ENCODE measurements at places on chromosomes 13 and 19. TPM values are rescaled to one million over a fixed set of nuclear protein-coding genes. Genes with fewer than 3 reads are reported as not detected.

Gene LATS2
- 30.5 TPM for total RNA-seq

Gene PLVAP
- total RNA-seq = 34.6 TPM

Gene PCSK4
- 0.99 TPM for total RNA-seq

Gene NOVA2
- 3.0 TPM for total RNA-seq

Gene ANGPTL8
- total RNA-seq = not detected

Gene FUT1
- not detected for total RNA-seq

DNA sequence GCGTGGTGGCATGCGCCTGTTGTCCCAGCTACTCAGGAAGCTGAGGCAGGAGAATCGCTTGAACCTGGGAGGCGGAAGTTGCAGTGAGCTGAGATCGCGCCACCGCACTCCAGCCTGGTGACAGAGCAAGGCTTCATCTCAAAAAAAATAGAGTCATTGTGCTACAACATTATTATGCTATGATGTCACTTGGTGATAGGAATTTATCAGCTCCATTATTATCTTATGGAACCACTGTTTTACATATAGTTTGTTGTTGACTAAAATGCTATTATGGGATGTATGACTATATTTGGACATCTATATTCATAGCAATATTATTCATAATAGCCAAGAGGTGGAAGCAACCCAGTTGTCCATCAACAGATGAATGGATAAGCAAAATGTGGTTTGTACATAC is 26.4 kb upstream of the SLC7A1 start:
- H3K4me3 ChIP-seq = no peak overlapping the region
- H3K4me1 ChIP-seq = no peaks in the 10 kb centered on the region
- no peaks in the 10 kb centered on the region for H3K27me3 ChIP-seq

GRCh38 chr19:54521022-54521859 is 18.6 kb downstream of the LAIR2 start:
- no peak overlapping the region for H3K27ac ChIP-seq
- no peaks in the 10 kb centered on the region for H3K27me3 ChIP-seq
- no peak for DNase-seq

DNA sequence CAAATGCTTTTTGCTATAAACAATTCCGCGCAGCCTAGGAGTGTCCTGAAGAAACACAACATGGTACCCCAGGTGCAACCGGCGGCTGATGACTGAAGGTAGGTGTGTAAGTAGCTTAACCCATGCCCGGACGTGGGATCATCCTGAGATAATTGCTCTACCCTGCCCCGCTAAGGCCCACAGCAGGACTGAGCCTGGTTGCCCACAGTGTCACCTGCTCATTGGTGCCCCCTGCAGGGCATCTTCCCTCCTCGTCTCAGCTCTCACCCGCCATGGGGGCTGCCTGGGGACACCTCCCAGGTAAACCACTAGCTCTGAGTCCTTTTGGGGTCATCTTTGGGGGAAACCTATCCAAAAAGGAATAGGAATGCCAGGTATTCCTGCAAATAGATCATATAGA is 22.3 kb downstream of the TMEM161A start:
- H3K4me3 ChIP-seq = no peak overlapping the region
- no peak for DNase-seq
- peaks cover 7% of the 10 kb centered on the region for H3K36me3 ChIP-seq
- no peaks in the 10 kb centered on the region for H3K27me3 ChIP-seq
- H3K4me1 ChIP-seq = no peaks in the 10 kb centered on the region

DNA sequence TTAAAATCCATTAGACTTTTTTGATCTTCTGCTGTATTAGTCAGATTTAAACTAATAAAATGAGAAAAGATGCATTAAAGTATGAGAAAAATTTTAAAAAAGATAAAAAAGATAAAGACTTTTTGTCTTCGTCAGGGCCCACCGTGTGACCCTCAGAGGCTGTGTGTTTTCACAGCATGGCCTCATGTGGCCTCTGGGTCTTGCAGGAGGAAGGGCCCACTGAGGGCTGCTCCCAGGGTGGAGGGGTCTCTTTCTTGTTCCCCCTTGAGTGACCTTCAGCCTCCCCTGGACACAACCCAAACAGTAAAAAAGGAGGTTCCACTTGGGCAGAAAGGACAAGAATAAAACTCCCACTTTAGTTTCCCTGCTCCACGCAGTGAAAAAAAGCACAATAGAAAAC is 57.1 kb upstream of the RANBP3 start:
- no peak for DNase-seq
- no peaks in the 10 kb centered on the region for H3K4me1 ChIP-seq
- H3K27ac ChIP-seq = no peak overlapping the region

DNA sequence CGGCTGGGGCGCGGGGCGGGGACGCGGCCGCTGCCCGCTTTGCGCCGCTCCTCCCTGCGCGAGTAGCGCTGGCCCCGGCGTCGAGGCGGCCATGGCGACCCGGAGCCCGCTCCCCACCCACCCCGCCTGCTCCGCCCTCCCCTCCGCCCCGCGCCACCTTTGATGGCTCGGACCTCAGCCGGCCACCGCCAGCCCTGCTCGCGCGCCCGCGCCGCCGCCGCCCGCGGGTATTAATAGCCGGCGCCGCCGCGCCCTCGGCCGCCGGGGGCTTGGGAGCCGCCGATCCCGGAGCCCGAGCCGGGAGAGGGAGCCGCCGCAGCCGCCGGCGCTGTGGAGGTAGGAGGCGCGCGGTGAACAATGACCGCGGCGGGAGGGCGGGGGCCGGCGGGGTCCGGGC is 261 bp downstream of the FARP1 start:
- no peaks in the 10 kb centered on the region for H3K36me3 ChIP-seq
- peak overlapping the region; percentile 87 for H3K27ac ChIP-seq
- peak overlapping the region; percentile 94 for H3K4me3 ChIP-seq
- no peaks in the 10 kb centered on the region for H3K27me3 ChIP-seq
- H3K4me1 ChIP-seq = peaks cover 38% of the 10 kb centered on the region

GRCh38 chr13:93499991-93500390 is 273.4 kb downstream of the GPC6 start:
- H3K27me3 ChIP-seq = no peaks in the 10 kb centered on the region
- H3K4me3 ChIP-seq = no peak overlapping the region
- H3K36me3 ChIP-seq = no peaks in the 10 kb centered on the region
- no peak overlapping the region for H3K27ac ChIP-seq

DNA sequence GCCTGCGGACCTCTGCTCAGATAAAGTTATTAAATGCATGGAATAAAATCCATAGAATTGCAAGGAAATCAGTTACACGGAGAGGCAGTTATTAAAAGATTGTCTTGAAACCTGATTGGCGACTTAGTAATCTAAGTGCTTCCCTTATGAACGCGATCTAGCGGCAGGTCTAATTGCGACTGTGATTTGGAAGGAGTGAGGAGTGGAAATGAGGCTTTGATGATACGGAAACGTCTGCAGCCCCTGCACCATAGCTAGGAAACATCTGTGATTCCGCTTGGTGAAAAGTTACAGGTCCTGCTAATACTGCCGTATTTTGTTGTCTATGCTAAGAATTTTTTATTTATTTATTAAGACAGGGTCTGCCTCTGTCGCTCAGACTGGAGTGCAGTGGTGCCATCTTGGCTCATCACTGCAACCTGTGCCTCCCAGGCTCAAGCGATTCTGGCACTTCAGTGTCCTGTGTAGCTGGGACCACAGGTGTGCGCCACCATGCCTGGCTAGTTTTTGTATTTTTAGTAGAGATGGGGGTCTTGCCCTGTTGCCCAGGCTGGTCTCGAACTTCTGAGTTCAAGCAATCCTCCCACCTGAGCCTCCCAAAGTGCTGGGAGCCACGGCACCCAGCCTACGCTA is 887 bp downstream of the NDUFS7 start:
- H3K27ac ChIP-seq = peak overlapping the region; percentile 94
- H3K36me3 ChIP-seq = peaks cover 20% of the 10 kb centered on the region
- no peak for DNase-seq
- H3K27me3 ChIP-seq = no peaks in the 10 kb centered on the region

DNA sequence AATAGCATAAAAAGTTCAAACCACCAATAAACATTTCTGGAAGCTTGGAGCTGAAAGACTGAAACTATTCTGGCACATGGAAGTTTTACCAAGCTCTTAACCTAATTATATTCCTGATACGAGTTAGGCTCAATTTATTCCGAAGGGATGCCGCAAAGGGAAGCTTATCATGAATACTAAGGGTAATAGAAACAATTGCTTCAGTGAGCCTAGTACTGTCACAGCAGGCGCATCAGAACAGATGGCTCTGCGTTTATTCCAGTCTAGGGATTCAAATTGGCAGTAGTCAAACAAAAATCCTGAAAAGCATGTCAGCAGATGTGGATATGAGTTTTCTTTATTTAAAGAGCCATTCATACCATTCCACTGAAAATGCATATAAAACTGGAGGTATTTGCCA is 779.5 kb downstream of the GPC5 start:
- no peak for DNase-seq
- H3K4me1 ChIP-seq = no peaks in the 10 kb centered on the region
- no peak overlapping the region for H3K27ac ChIP-seq
- no peaks in the 10 kb centered on the region for H3K27me3 ChIP-seq
- H3K36me3 ChIP-seq = no peaks in the 10 kb centered on the region
- no peak overlapping the region for H3K4me3 ChIP-seq

DNA sequence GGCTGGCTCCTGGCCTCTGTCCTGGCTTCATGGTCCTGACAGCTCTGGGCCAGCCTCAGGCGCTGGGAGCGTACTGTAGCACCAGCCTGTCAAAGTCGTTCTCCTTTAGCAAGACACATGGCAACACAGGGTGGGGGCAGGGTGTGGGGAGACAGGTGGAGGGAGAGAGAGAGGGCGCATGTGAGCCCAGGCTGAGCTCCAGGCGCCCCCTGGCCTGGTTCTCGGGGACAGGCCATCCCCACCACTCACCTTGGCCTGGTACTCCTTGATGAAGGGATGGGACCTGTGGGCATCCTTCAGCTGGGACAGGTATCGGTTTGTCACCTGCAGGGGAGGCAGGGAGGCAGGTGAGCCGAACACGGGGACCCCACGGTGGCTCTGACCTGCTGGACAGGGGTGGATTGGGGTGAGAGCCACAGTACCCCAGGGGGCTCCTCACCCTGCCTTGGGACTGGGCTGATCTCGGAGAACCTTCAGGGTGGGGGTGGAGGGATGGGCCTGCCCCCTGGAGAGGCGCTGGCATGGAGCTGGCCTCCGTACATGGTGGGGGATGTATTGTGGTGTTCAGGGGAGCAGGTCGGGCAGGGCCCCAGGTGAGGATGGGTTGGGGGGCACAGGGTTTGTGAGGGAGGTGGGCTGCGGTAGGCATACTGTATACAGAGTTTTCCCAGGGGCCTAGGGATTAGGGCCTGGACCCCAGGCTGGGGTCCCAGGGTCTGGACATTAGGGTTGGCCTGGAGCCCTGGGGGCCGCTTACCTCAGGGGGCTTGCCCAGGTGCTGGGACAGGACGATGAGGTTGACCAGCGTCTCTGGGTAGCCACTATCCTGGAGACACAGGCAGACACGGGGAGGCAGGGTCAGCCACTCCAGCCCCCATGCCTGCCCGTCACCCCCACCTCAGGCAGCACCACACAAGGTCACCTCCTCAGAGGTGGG is 3.9 kb upstream of the CERS1 start:
- no peak overlapping the region for H3K27ac ChIP-seq
- H3K4me1 ChIP-seq = peaks cover 12% of the 10 kb centered on the region
- peaks cover 32% of the 10 kb centered on the region for H3K27me3 ChIP-seq

DNA sequence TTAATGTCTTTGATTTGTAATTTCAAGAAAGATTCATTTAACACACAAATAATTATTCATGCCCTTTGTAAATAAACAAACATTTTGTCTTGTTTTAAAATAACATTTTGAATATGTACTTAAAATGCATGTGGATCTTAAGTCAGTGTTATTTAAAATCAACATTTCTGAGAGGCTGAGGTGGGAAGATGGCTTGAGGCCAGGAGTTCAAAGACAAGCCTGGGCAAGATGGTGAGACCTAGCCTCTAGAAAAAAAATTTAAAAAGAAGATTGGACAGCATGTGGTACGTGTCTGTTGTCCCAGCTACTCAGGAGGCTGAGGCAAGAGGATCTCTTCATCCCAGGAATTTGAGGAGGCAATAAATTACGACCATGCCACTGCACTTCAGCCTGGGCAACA is 1268.2 kb downstream of the SLITRK1 start:
- no peak overlapping the region for H3K4me3 ChIP-seq
- no peaks in the 10 kb centered on the region for H3K4me1 ChIP-seq
- no peak overlapping the region for H3K27ac ChIP-seq
- no peaks in the 10 kb centered on the region for H3K36me3 ChIP-seq
- no peak for DNase-seq
- H3K27me3 ChIP-seq = no peaks in the 10 kb centered on the region

DNA sequence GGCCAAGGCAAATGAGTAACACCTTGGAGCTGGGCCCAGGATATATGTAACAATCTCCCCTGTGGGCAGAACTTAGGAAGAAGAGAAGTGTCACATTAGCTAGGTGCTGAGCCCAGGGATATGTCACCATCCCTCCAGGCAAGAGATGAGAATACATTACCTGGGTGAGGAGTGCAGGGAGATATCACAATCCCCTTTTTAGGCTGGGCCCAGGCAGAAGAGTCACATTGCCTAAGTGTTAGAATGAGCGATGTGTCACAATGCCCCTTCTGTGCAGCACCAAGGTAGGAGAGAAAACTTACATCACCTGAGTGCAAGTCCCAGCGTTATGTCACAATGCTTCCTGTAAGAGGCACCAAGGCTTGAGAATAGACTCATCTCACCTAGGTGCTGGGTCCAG is 60.3 kb downstream of the ZNF726 start:
- no peak overlapping the region for H3K27ac ChIP-seq
- H3K36me3 ChIP-seq = no peaks in the 10 kb centered on the region
- no peak for DNase-seq

DNA sequence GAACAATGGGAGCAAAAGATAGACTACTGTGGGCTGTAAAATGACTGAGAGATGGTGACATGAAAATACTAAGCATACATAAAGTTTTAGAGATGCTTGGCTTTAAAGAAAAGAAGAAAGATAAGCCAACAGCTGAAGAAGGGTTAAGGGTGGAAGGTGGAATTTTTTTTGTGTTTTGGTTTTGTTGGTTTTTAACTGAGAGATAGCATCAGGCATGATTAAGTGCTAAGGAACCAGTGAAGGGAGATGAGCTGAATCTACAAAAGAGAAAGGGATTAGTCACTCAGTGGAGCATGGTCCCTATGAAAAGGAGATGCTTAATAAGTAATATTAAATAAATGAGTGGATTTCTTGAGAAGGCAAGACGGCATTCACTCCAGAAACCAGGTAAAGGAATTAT is 12.5 kb upstream of the TBC1D4 start:
- no peak for DNase-seq
- no peak overlapping the region for H3K27ac ChIP-seq
- no peak overlapping the region for H3K4me3 ChIP-seq
- H3K36me3 ChIP-seq = no peaks in the 10 kb centered on the region
- H3K27me3 ChIP-seq = no peaks in the 10 kb centered on the region

DNA sequence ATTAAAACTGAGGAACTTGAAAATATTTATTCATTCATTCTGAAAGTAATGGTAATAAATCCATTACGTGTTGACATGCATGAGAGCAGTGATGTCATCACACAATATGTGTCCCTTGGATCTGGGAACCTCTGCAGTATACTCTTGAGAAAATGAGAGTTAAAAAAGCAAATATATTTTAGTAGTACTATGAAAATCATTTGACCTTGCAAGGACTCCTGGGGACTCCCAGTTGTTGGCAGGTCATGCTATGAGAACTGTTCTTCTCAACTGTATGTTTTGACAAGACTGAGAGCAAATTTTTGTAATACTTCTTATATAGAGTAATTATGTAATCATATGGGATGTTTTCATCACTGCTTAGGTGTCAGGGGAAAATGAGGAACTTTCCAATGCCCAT is 249.4 kb downstream of the PCCA start:
- no peaks in the 10 kb centered on the region for H3K36me3 ChIP-seq
- no peak overlapping the region for H3K4me3 ChIP-seq
- DNase-seq = no peak
- H3K27me3 ChIP-seq = no peaks in the 10 kb centered on the region

GRCh38 chr13:27953676-27954405 is 15.3 kb downstream of the CDX2 start:
- no peaks in the 10 kb centered on the region for H3K4me1 ChIP-seq
- peaks cover 63% of the 10 kb centered on the region for H3K27me3 ChIP-seq
- peak overlapping the region; percentile 12 for H3K4me3 ChIP-seq
- no peak overlapping the region for H3K27ac ChIP-seq
- DNase-seq = peak; percentile 80

Measured in sigmoid colon (tissue), 7 donors.